Activated CD8-positive, alpha-beta T cell treated with anti-CD3 and anti-CD28 coated beads for 36 hours (primary cell): ENCODE measurements at places on chromosomes 7 and 10.

- peaks cover 2% of the 10 kb centered on the region for H3K36me3 ChIP-seq
- no peaks in the 10 kb centered on the region for H3K27me3 ChIP-seq
- no peak overlapping the region for H3K27ac ChIP-seq
- peaks cover 4% of the 10 kb centered on the region for H3K4me1 ChIP-seq
- DNase-seq = no peak
These were observed 21.5 kb downstream of the UROS start for GRCh38 chr10:125801574-125801973.

DNA sequence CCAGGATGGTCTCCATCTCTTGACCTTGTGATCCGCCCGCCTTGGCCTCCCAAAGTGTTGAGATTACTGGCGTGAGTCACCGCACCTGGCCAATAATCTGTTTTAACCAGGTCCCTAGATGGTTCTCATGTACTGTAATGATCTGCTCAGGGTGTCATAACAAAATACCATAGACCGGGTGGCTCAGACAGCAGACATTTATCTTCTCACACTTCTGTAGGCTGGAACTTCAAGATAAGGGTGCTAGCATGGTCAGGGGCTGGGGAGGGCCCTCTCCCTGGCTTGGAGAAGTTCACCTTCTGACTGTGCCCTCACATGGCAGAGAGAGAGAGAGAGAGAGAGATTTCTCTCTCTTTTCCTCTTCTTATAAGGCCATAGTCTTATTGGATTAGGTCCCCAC lies 279.4 kb upstream of the LYZL1 start:
- peaks cover 2% of the 10 kb centered on the region for H3K27me3 ChIP-seq
- DNase-seq = no peak
- no peak overlapping the region for H3K27ac ChIP-seq
- H3K4me3 ChIP-seq = no peak overlapping the region

DNA sequence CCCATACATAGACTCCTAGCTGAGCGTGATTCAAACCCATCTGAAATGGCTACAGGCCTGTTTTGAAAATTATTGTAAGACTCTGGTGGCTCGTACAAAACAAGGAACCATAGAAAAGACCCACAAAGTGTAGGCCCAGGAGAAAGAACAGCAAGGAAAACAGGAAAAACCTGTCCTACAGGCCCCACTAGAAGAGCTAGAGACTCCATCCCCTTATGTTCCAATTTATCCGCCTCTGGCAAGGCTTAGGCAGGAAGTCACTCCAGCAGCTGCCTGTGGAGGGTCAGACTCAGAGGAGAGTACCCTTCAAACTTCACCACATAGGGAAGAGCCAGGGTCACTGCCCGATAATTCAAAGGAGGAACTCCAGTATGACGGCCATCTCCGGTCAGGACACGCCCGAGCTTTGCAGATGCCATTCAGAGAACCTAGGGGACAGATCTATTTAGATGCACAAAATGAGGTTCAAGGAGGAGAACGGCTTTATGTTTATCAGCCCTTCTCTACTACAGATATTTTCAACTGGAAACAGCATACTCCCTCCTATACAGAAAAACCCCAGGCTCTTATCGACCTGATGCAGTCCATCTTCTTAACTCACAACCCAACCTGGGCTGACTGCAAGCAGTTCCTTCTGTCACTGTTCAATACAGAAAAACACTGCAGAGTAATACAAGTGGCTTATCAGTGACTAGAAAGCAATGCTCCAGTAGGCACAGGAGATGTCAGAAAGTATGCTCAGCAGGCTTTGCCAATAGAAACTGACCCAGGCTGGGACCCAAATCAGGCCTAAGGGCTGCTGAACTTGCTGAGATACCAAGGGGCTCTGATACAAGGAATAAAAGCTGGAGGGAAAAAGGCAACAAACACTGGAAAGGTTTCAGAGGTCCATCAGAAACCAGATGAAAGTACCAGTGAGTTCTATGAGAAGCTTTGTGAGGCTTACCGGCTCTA lies 8.6 kb upstream of the ZNF33B start:
- peaks cover 2% of the 10 kb centered on the region for H3K4me1 ChIP-seq
- DNase-seq = no peak
- no peak overlapping the region for H3K27ac ChIP-seq
- no peak overlapping the region for H3K4me3 ChIP-seq
- H3K36me3 ChIP-seq = no peaks in the 10 kb centered on the region

- peaks cover 42% of the 10 kb centered on the region for H3K27me3 ChIP-seq
- H3K27ac ChIP-seq = no peak overlapping the region
- H3K4me3 ChIP-seq = no peak overlapping the region
- no peaks in the 10 kb centered on the region for H3K36me3 ChIP-seq
- H3K4me1 ChIP-seq = peaks cover 9% of the 10 kb centered on the region
These were observed 3.1 kb upstream of the FAM171A1 start for GRCh38 chr10:15374156-15374555.

- H3K4me1 ChIP-seq = no peaks in the 10 kb centered on the region
- H3K4me3 ChIP-seq = no peak overlapping the region
- no peaks in the 10 kb centered on the region for H3K36me3 ChIP-seq
- H3K27ac ChIP-seq = no peak overlapping the region
These were observed 4.8 kb downstream of the LRRC18 start for GRCh38 chr10:48934672-48935501.

DNA sequence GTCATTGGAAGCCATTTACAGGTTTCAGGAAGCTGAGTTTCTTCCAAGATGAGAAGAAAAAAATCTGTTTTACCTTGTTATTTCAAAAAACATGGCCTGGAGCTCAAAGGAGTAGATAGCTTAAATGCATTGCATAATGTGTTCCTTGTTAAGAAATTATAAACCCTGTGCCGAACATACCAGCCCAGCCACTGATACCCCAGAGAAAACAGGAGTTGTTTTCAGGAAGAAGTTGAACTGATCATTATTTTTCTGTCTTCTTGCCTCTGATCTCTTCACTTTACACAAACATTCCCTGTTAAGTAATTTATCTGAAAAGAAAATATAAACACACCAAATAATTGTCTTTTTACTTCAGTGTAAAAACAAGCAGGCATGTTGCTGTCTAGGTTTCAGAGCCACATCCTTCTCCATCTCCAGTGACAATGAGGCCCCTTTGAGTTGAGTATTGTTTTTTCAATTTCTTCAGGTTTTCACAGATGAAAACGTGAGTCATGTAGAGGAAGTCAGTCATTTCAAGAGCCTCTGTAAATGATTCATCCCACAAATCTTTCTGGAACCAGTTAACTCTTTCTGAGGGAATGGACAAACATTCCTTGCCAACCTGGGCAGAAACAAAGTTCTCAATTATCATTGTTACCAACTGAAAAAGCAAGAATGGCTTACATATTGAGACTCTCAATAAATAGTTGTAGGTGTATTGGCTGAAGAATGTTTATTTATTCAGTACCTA lies 244.2 kb downstream of the IPMK start:
- H3K36me3 ChIP-seq = no peaks in the 10 kb centered on the region
- no peaks in the 10 kb centered on the region for H3K4me1 ChIP-seq
- no peaks in the 10 kb centered on the region for H3K27me3 ChIP-seq
- no peak overlapping the region for H3K4me3 ChIP-seq

DNA sequence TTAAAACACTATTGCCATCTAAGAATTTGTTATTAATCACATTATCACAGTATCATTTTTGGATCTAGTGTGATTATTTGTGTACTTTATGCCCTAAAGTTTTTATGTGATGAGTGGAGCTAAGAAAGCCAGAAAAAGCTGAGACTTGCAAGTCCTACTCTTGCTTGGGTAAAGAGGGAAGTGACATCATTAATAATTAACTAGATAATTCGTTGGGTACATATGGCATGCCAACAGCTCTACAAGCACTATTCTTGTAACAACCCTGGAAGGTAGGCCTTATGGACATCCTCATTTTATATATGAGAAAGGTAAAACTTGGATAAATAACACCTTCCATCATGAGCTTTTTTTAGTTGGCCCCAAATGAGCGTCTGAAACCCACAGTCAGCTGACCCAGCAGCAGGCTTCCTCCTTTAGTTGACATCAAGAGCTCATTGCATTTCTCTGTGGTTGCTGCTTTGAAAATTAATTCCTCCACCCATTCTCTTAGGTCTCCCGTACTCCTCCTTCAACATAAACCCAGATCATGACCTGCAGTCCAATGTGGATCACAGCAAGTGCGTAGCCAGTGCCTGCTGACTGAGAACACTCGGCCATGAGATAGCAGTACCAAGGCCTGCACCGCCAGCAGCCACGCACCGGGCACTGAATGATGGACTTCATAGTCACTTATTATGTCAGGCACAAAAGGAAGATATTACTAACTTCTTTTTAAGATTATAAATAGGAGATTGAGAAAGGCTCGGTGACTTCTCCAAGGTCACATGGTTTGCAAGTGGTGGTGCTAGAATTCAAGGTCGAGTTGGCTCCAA lies 292.0 kb upstream of the AOAH start:
- H3K4me3 ChIP-seq = no peak overlapping the region
- H3K27ac ChIP-seq = no peak overlapping the region
- no peaks in the 10 kb centered on the region for H3K27me3 ChIP-seq
